ENCODE measurements at places on chromosomes 6 and 20. TPM values are rescaled to one million over a fixed set of nuclear protein-coding genes. Genes with fewer than 3 reads are reported as not detected.

ZC2HC1B gene
- not detected for total RNA-seq

DNA sequence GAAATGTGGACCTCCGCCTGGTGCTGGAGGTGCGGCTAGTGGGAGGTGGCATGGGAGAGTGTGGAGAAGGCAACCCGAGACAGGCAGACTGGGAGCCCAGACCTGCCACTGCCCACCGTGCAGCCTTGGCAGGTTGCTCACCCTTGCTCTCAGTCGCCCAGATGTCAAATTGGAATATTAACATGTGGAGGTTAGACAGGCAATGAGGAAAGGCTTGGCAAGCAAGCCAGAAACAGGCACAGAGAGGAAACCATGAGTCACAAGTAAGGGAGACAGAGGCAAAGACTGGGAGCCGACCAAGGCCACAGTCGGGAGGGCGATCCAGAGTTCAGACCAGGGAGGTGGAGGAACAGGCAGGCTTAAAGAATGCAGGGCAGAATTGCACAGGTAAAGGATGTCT, 178.2 kb downstream of the FOXC1 start:
- DNase-seq = no peak

DNA sequence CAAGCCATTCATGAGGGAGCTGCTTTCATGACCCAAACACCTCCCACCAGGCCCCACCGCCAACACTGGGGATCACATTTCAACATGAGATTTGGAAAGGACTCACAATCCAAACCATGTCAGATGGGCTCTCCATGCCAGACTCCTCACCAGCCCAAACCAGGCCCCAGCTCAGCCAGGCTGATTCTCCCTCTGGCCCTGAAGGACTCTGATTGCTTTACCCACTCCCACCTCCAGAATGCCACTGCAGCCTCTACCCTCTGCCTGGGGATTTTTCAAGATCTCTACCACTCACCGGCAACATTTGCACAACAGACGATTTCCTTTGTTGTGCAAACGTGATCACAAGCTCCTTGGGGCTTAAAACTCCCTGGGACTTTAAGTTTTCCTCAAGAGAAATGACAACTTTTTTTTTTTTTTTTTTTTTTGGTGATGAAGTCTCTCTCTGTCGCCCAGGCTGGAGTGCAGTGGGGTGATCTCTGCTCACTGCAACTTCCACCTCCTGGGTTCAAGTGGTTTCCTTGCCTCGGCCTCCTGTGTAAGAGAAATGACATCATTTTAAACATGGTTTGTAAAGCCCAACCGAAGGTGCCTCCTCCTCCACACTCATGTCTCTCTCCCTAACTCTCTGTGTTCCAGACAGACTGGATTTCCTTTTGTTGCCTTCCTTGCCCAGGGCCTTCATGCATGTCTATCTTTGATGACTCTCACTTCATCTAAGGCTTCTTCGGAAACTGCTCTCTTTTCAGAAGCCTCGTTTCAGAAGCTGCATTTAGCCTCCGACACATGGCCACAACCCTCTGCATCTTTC, 147.0 kb downstream of the CDH26 start:
- DNase-seq = no peak

EYS gene
- total RNA-seq = 0.08 TPM

GJA10 gene
- total RNA-seq = not detected

- DNase-seq = no peak
Observed at GRCh38 chr20:33791959-33792597, 19.1 kb upstream of the CHMP4B start.

EEF1A2 gene
- total RNA-seq = 1,286 TPM

ERGIC3 gene
- 103 TPM for total RNA-seq

- no peak for DNase-seq
Observed at GRCh38 chr6:105785066-105785811, 300.9 kb upstream of the PRDM1 start.

DNA sequence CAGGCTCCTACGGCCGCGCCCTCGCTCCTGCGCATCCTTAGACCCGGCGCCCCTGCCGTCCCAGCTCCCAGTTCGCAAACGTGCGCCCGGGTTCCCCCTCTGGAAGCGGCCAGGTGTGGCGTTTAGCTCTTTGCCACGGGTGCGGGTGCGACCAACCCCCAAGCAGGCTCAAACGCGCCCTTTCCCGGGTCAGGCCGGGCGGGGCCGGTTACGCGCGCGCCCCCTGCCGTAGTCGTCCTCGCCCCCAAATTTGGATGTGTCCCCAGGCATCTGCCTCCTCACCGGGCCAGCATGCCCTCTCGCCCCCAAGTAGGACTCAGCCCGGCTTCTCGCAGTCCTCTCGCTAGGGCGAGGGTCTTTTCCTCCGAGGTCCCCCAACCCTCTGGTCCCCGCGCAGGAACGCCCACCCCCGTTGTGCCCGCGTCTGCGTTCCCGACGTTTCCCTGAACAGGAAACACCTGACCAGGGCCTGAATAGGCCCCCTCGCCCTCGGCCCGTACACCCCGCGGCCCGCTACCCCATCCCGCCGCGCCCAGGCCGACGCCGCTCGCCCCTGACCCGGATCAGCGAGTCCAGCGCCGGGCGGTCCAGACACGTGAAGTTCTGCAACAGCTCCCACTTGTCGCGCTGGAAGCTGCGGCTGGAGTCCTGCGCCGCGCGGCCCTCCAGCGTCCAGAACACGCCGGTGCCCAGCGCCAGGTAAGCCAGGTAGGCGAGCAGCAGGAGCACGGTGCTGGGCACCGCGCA, 520 bp downstream of the KCNK17 start:
- DNase-seq = no peak

FOXQ1 gene
- total RNA-seq = not detected

DNA sequence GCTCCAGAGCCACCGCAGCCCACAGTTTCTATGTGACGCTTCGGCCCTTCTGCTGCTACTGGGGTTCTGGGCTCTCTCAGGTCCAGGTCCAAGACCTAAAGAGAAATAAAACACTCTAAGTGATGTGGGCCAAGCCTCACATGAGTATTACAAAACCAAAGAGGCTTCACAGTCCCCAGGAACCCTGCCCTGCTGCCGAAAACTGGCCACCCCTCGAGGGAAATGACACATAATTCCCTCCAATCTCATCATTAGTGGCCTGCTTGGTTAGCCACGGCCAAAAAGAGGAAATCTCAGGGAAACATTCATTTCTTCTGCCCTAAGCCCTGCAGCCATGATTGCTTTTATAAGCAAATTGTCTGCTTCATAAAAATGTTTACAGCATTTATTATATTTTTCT, 32.5 kb downstream of the DLL1 start:
- DNase-seq = no peak

- DNase-seq = no peak
Observed at GRCh38 chr20:44649126-44649525, 2.4 kb downstream of the ADA start.

- no peak for DNase-seq
Observed at GRCh38 chr6:143110572-143110971, 49.9 kb downstream of the AIG1 start.

- no peak for DNase-seq
Observed at GRCh38 chr20:1566701-1567100, 9.2 kb upstream of the SIRPD start.

FOXF2 gene
- total RNA-seq = 0.30 TPM

DNA sequence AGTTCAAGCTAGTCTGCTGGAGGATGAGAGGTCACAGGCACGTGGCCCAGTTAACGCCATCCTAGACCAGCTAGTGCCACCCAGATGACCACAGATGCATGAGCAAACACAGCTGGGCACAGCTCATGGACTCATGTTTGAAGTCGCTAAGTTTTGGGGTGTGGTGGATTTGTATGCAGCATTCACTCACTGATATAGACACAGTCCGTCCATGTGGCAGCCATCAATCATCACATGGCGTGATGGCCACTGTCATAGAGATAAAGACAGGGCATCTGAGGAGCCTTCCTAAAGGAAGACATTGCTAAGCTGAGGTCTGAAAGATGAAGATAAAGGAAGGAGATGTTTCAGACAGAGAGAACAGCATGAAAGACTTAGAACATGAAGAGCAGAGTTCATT, 154.4 kb upstream of the JAG1 start:
- DNase-seq = no peak

DNA sequence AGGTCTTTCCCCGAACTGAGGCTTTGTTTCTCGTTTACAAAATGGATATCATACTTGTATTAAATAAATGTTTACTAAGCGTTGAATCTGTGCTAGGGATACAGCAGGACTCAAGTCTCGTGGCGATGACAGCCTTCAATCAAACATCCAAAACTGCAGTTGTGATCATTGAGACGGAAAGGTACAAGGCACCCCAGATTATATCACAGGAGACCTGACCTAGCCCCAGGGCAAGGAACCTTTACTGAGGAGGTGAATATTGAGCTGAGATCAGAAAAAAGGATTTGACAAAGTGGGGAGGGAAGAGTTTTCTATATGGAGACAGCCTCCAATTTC, 476 bp downstream of the AAR2 start:
- DNase-seq = no peak

DNA sequence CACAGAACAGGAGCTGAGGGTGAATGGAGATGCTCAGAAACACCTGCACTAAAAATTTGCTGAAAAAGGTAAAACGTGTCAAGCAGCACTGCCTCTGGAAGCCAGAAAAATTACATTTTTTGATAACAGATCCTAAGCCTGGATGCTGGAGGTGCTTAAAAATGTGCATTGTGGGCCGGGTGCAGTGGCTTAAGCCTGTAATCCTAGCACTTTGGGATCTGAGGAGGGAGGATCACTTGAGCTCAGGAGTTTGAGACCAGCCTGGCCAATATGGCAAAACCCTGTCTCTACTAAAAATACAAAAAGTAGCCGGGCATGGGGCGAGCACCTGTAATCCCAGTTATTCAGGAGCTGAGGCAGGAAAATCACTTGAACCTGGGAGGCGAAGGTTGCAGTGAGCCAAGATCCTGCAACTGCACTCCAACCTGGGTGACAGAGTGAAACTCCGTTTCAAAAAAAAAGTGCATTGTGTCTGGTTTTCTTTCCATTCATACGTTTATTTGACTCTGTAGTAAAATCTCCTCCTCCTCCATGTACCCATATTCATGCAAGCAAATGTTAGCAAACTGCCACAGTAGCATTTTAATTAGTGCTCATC, 587 bp upstream of the BTN3A1 start:
- DNase-seq = no peak

PRICKLE4 gene
- total RNA-seq = 0.88 TPM

HLA-G gene
- not detected for total RNA-seq

C6orf52 gene
- total RNA-seq = 1.5 TPM

- no peak for DNase-seq
Observed at GRCh38 chr20:17961587-17961940, 7.0 kb downstream of the SNX5 start.

ZNF311 gene
- total RNA-seq = 0.36 TPM

DNA sequence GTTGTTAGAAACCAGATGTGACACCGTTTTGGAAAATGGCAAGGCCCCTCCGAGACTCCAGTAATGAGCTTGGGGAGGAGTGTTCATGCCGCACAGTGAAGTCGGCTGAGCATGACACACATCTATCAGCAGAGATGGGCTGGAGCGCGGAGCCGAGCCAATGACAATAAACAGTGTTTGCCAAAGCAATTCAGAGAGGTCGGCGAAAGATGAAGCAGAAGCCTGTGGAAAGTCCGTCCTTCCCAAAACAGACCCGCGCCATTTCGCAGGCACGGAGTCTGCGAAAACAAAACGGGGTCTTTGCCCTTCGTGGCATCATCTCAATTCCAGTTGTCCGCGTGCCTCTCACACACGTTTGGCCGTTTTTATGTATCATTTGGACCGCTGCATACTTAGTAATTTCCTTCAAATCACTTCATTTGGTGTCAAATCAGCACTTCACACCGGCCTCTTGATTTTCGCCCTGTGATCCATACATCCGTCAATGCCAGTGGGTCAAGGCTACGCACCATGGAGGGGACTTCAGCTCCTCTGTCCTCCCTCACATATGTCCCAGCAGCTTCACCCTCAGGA, 71.3 kb downstream of the SULF2 start:
- DNase-seq = peak; percentile 34

ERVFRD-1 gene
- total RNA-seq = not detected

- no peak for DNase-seq
Observed at GRCh38 chr20:41205313-41205712, 68.0 kb downstream of the PLCG1 start.

DNA sequence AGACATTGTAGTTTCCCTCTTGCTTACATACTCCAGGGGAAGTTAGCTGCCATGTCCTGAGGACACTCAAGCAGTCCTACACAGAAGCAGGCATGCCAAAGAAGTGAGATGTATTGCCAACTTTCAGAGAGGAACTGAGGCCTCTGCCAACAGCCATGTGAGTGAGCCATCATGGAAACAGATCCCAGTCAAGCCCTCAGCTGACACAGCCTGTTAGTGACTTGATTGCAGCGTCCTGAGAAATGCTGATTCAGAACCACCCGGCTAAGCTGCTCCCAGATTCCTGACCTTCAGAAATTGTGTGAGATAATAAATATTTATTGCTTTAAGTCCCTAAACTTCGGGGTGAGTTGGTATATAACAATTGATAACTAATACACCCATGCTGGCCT, 38.1 kb downstream of the GSTA2 start:
- no peak for DNase-seq

- DNase-seq = no peak
Observed at GRCh38 chr20:40930561-40930960, 98.1 kb upstream of the TOP1 start.

- DNase-seq = no peak
Observed at GRCh38 chr6:148426317-148426977, 83.8 kb downstream of the SASH1 start.

DNA sequence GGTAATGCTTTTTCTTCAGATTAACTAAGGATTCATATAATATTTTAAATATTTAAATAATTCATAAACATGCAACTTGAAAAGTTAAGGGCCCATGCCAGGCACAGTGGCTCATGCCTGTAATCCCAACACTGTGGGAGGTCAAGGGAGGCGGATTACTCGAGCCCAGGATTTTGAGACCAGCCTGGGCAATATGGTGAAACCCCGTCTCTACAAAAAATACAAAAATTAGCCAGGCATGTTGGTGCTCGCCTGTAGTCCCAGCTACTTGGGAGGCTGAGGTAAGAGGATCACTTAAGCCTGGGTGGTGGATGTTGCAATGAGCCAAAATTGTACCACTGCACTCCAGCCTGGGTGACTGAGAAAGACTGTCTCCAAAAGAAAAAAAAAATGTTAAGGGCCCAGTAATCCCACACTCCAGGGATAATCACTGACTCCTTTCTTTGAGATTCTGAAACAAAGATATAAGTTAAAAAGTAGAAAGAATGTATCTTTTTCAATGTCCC, 7.9 kb upstream of the RIN2 start:
- no peak for DNase-seq

GPLD1 gene
- 0.71 TPM for total RNA-seq

DNA sequence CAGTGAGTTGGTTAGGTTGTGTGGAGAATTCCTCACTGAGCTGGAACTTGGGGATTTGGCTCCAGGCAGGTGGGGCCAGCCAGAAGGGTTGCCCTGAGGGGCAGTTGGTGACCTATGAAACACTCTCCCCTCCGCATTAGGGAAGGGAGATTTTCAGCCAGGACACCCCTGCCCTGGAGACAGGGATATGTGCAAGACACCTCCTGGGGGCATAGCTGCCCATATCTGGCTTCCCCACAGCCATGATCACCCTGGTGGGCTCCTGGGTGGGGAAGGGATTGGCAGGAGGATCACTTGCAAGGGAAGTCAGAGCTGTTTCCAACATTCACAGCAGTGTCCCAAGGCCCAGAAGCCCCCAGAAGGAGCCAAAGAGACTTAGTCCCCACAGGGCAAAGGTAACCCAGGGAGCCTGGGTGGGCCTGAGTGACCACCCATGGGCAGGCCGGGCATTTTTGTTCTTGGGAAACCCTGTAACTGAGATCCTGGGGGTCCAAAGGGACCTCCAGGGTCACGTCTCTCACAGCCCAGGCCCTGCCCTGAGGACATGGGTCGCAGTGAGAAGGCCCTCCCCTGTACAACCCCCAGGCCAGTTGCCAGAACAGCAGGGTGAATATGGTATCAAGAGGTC, 145.8 kb downstream of the MRPL14 start:
- no peak for DNase-seq

EYA2 gene
- 0.63 TPM for total RNA-seq

KCNK15 gene
- total RNA-seq = 0.33 TPM

HCRTR2 gene
- total RNA-seq = not detected

LTB gene
- total RNA-seq = 0.25 TPM

CCN6 gene
- total RNA-seq = not detected
